ENCODE measurements at places on chromosomes 5 and 9. TPM values are rescaled to one million over a fixed set of nuclear protein-coding genes. Genes with fewer than 3 reads are reported as not detected.

DNA sequence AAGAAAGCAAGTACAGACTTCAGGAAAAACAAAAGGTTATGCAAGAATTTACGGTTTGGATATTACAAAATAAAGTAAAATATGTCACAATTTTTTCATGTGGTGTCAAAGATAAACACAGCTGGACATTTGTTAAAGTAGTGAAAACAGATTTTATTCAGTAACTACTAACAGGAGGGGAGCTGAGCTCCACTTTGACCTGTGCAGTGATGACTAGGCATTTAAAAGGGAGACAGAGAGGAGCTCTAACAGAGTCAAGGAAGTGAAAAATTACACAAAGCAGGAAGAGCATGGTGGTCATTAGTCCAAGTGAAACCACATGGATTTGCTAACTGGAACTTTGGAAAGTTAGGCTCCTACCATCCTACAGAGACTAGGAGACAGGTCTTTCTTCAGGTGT, 263.6 kb upstream of the PCSK5 start:
- H3K36me3 ChIP-seq, result no peaks in the 10 kb centered on the region
- no peak overlapping the region for H3K4me3 ChIP-seq
- H3K4me1 ChIP-seq, result no peaks in the 10 kb centered on the region
- H3K27ac ChIP-seq, result no peak overlapping the region
- no peak for DNase-seq
- H3K27me3 ChIP-seq, result no peaks in the 10 kb centered on the region

DNA sequence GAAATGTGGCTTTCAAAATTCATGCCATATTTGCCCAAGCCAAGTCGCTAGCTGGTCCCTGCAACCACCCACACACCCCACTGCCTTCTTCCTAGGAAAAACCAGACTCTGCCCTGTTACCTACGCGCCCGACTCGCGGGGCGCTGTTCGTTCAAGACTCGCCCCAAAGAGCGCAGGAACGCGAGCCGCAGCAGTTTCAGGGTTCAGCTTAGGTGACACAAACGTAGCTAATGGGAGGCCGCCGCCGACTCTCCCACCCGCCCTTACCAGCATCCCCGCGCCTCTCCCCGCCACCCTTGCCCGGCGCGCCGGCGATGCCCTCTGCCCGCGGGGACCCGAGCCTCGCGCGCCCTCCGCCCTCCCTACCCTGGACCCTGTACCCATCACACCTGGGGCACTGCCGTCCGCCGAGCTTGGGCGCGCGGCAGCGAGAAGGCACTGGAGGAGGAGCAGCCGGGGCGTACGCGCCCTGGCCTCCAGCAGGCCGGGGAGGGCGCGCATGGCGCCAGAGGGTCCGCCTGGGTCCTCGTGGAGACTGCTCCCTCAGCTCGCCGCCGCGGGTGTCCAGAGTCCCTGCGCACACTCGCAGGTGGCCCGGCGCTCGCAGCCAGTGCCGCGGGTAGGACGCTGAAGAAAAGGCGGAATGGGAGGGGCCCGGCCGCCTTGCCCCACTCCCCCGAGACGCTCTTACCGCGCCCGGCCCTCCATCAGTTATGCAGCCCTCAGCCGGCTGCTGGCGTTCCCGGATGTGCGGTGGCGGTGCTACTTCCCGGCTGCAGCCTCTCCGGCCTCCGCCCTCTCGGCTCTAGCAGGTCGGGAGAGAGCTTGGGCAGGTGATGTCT, at the start of gene EMB:
TSS of gene EMB (minus strand) at position 638 of the 842 bp plus-strand sequence. CDS start at position 501, 137 bp downstream.
- peak within 1 kb of the TSS; percentile 90 for H3K4me3 ChIP-seq
- H3K27ac ChIP-seq, result no peak within 1 kb of the TSS
- peaks cover 3% of the 10 kb centered on the region for H3K36me3 ChIP-seq
- no peaks in the 10 kb centered on the region for H3K4me1 ChIP-seq
- DNase-seq, result peak; percentile 95

- no peaks in the 10 kb centered on the region for H3K4me1 ChIP-seq
- H3K4me3 ChIP-seq, result no peak overlapping the region
- DNase-seq, result no peak
- no peaks in the 10 kb centered on the region for H3K27me3 ChIP-seq
Observed at GRCh38 chr9:136234597-136234996, 11.0 kb downstream of the QSOX2 start.

UCK1 gene
- total RNA-seq, result 34.3 TPM

Data from endodermal cell (in vitro differentiated cells).